Fibroblast of lung (primary cell): ENCODE measurements at places on chromosomes 1 and 21. TPM values are rescaled to one million over a fixed set of nuclear protein-coding genes. Genes with fewer than 3 reads are reported as not detected.
A peak's percentile ranks its signal among the peaks of the same experiment; 100 is the strongest.

Gene LZIC
- total RNA-seq, result 26.9 and 31.6 TPM in 2 replicates

Gene TMEM81
- total RNA-seq, result 1.8 and 2.3 TPM in 2 replicates

Gene NTPCR
- 20.8 and 23.0 TPM in 2 replicates for total RNA-seq

Gene AKR7A3
- total RNA-seq, result 0.33 and 0.51 TPM in 2 replicates

Gene OR2T2
- total RNA-seq, result not detected in 2 replicates

Gene FMO1
- total RNA-seq, result 0.77 TPM in 1 of 2 replicates, not detected in the other

GRCh38 chr1:225950905-225951497 is 10.0 kb upstream of the LEFTY2 start:
- no peak for DNase-seq

DNA sequence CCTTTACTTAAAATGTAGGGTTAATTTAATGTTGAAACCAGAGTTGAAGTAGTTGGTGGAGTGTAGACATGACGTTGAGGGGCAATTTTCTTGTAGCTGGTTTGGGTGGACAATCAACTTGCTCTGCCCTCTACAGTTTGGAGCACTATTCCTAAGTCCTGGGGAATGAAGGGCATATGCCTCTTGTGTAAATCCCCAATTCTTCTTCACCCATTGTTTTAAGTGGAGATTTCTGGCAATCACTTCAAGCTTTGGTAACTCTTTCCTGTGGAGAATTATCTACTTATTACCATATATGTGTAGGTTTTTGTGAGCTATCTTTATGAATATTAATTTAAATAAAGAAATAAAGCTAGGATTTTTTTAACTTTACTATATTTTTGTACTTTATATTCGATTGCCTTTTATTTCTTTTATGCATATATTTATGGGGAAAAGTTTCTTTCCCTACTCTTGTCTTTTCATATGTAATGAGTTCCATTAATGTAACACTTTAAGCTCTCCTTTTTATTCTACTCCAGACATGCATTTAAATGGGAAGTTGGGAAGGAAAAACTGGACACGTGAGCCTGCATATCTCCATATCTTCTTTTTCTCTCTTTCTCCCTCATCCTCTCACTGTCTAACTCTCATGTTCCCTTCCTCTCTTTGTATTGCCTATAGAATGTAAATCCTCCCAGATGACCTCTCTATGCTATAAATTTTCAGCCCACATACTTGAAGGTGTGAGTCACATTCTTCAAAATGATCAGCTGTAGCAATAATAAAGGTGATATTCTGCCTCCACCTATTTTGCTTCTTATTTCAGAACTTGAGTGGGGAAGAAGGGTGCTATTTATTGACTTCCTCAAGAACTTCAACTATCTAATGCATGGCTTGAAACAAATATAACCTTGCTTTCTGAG is 276.7 kb downstream of the PTPRC start:
- DNase-seq, result no peak

GRCh38 chr1:43931711-43932660 is 1.6 kb upstream of the ARTN start:
- no peak for DNase-seq

DNA sequence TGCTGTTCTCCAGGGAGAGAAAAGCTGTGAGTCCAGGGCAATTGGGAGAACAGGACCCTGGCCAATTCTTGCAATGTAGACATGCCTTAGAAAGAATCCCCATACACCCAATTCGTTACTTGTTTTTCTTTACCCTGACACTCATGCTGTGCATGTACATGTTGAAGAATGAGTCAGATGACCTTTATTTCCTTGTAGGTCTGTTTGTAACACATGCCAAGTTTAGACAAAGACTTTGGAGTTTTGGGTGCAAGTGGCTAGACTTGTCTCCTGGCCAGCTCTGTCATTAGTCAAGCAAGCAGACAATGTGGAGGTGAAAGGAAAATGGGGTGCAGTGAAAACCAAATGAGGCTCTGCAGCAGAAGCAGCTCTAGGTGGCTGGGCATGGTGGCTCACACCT is 38.1 kb downstream of the GNPAT start:
- DNase-seq, result peak; percentile 16

DNA sequence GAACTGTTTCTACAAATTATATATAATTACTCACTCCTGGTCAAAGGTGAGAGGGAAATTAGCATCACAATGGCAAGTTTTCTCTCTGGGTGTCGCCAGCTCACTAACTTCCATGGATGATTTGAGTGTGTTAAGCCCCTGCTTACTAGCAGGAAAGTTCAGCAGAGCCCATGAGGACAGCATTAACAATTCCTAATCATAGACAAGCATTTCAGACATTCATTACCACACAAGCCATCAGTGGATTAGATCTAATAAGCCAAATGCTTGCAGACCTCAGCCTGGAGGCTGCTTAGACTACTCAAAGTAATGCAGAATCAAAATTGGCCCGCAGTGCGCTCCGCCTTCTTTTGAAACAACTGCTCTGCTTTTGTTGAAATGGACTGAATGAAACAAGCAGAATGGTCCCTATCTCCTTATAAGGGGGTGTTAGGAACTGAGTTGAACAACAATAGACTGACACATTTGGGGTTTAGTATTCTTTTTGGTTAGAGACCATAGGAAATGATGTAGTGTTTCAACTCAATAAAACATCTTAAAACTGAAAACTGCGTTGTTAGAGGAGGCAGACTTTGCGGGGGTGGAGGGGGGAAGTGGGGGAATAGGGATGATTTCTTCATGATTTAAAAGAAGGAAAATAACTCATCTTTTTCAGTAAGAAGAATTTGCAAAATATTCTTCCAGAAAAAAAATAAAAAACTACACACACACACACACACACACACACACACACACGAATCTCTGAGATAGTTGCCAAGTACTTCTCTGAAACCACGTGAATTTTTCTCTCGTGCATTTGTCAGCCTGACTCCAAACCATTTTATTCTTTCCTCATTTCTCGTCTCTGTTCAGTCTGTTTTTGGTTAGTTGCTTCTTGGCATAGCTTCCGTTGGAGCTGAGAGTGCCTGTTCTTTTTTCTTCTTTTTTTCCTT is 54.6 kb downstream of the GORAB start:
- DNase-seq, result peak; percentile 75

GRCh38 chr1:162081316-162081715 is 11.8 kb downstream of the NOS1AP start:
- no peak for DNase-seq
